ENCODE measurements at places on chromosomes 6 and 20. TPM values are rescaled to one million over a fixed set of nuclear protein-coding genes. Genes with fewer than 3 reads are reported as not detected.

DNA sequence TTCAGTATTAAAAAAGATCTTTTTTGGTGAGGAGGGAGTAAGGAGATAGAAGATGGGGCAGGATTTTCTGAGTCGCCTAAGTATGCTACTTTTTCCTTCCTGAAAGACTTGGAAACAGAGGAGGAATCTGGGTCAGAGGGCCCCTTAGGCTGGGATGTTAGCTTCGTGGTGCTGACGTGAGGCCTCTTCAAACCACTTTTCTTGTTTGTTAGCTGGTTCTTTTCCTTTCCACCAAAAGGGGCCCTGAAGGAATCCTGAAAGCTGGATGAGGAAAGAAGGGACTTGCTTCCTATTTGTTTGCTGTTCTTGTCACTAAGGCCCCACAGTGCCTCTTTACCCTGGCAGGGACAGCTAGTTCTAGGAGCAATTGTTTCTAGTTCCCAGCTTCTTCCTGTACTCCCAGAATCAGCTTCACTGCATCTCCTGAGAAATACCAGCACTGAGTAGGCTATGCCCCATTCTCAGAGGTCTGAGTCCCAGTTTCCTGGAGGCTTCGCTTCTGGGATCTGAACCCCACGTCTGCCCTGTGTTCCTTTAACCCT lies 2.2 kb upstream of the IL20RA start:
- peaks cover 27% of the 10 kb centered on the region for H3K4me1 ChIP-seq
- H3K36me3 ChIP-seq, result no peaks in the 10 kb centered on the region
- DNase-seq, result peak; percentile 55
- peaks cover 32% of the 10 kb centered on the region for H3K27me3 ChIP-seq
- H3K4me3 ChIP-seq, result no peak overlapping the region

GRCh38 chr6:3911614-3912336 lies 62.6 kb downstream of the FAM50B start:
- H3K27me3 ChIP-seq, result no peaks in the 10 kb centered on the region
- peaks cover 25% of the 10 kb centered on the region for H3K4me1 ChIP-seq
- H3K4me3 ChIP-seq, result no peak overlapping the region
- H3K36me3 ChIP-seq, result no peaks in the 10 kb centered on the region
- peak overlapping the region; percentile 3 for H3K27ac ChIP-seq
- no peak for DNase-seq

DNA sequence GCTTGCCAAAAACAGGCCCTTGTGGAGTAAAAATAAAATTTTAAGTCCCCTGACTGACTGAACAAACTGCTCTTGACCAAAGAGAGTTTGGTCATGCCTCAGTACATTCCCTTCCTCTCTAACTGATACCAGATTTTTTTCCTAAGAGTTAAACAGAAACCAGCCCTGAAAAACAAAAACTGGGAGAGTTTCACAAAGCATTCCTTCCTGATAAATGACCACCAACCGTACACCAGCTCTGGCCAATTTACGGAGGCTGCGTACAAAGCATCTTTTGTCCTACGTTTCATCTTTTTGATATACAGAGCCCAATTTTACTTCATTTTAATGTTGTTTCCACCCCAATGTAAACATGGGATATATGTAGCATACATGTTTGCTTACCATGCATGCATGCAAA lies 477.4 kb upstream of the HTR1E start:
- H3K4me1 ChIP-seq, result no peaks in the 10 kb centered on the region
- DNase-seq, result no peak
- H3K27ac ChIP-seq, result no peak overlapping the region
- H3K4me3 ChIP-seq, result no peak overlapping the region
- no peaks in the 10 kb centered on the region for H3K27me3 ChIP-seq

- peaks cover 4% of the 10 kb centered on the region for H3K4me1 ChIP-seq
- H3K36me3 ChIP-seq, result no peaks in the 10 kb centered on the region
- H3K27me3 ChIP-seq, result no peaks in the 10 kb centered on the region
- peak; percentile 45 for DNase-seq
- no peak overlapping the region for H3K4me3 ChIP-seq
- H3K27ac ChIP-seq, result no peak overlapping the region
Measured at GRCh38 chr20:48198929-48199451, 413.7 kb upstream of the SULF2 start.

PAX1 gene
- total RNA-seq, result not detected

DNA sequence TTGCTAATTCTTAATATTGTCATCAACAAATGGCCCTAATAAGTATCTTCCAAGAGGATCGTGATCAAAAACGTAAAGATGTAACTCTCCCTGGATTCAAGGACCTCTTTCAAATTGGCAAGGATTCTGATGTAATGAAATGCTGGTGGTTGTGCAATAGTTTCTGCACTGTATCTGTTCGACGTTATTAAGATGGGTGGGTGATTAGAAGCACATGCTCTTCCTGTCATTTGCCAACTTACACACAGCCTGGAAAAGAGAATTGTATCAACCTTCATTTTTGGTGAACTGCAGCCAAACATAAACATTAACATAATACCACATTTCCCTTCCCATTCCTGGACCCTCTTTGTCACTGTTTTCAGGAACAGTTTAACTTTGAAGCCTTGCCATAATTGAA lies 9.8 kb downstream of the FOXQ1 start:
- DNase-seq, result no peak
- no peaks in the 10 kb centered on the region for H3K36me3 ChIP-seq
- H3K27ac ChIP-seq, result no peak overlapping the region
- H3K4me1 ChIP-seq, result no peaks in the 10 kb centered on the region

HELZ2 gene
- total RNA-seq, result 14.3 TPM

SLC17A2 gene
- not detected for total RNA-seq

- H3K27ac ChIP-seq, result no peak overlapping the region
- H3K4me3 ChIP-seq, result no peak overlapping the region
- H3K27me3 ChIP-seq, result no peaks in the 10 kb centered on the region
- no peak for DNase-seq
Measured at GRCh38 chr20:48360342-48360975, 467.3 kb downstream of the PREX1 start.

GRCh38 chr6:139881236-139881635 lies 506.8 kb upstream of the CITED2 start:
- H3K36me3 ChIP-seq, result no peaks in the 10 kb centered on the region
- H3K4me3 ChIP-seq, result no peak overlapping the region
- H3K4me1 ChIP-seq, result peaks cover 26% of the 10 kb centered on the region
- H3K27ac ChIP-seq, result no peak overlapping the region
- H3K27me3 ChIP-seq, result no peaks in the 10 kb centered on the region

FKBP1C gene
- 0.46 TPM for total RNA-seq

SLC35F1 gene
- total RNA-seq, result 23.1 TPM

DNA sequence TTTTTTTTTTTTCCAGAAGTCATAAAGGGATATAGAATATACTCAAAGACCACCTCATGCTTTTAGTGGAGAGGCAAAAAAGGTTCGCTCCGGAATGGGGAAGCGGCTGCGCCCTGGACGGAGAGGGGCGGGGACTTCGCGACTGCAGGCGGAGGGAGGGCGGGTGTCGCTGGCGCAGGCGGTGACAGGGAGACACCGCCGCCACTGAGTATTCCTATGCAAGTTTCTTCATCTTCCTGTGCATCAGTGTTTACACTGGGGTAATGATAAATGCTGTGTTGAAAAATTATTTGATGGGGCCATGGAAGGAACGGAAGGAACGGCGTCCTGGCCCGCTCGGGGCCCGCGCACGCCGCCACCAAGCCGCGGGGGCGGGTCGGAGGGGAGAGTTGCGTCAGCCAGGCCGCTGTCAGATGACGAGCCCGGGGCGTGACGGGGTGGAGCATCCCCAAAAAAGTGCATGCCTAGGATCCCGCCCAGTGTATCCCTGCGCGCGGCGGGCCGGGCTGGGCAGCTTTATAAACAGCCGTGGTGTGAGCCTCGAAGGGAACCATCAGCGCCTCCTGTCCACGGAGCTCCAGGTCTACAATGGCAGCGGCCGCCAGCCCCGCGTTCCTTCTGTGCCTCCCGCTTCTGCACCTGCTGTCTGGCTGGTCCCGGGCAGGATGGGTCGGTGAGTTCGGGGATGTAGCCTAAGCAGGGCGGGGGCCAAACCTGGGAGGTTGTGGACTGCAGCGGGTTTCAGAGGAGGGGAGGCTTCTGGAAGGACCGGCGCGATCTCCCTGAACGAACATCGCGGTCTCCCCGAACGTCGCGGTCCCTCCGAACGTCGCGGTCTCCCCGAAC lies at the start of gene ULBP1:
TSS of gene ULBP1 (plus strand) at position 482 of the 846 bp plus-strand sequence. CDS start at position 589, 107 bp downstream.
- DNase-seq, result peak; percentile 51
- peaks cover 100% of the 10 kb centered on the region for H3K27me3 ChIP-seq
- H3K36me3 ChIP-seq, result no peaks in the 10 kb centered on the region
- no peak within 1 kb of the TSS for H3K27ac ChIP-seq
- peaks cover 4% of the 10 kb centered on the region for H3K4me1 ChIP-seq

DNA sequence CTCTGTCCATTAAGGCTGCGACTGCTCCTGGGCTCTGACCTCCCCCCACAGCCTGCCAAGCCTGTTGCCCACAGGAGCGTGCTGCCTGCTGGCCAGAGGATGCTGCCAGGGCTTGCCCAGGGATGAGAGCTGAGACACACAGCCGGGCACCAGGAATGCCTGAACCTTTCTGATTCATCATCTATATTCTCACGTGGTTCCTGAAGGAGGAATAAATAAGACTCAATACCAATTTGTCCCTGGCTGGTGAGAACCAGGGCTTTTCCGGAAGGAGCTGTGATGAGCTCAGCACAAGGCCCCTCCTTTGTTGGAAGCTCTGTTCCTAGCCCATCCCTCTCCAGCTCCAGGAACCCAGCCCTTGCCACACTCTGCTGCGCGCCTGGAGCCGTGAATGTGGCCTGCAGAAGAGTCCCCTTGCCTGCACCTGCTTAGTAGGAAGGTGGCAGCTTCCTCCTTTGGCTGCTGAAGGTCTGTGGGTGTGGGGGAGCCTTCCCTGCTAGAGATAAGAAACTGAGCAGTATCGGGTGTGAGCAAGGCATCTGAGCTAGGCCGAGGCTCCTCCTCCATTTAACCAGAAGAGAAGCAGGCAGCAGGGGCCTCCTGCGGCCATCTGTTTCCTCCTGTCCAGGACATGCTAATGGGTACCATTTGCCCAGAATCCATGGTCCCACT lies 37.9 kb downstream of the SYNDIG1 start:
- no peak for DNase-seq
- peaks cover 28% of the 10 kb centered on the region for H3K4me1 ChIP-seq
- no peaks in the 10 kb centered on the region for H3K27me3 ChIP-seq
- no peaks in the 10 kb centered on the region for H3K36me3 ChIP-seq
- no peak overlapping the region for H3K27ac ChIP-seq

DNA sequence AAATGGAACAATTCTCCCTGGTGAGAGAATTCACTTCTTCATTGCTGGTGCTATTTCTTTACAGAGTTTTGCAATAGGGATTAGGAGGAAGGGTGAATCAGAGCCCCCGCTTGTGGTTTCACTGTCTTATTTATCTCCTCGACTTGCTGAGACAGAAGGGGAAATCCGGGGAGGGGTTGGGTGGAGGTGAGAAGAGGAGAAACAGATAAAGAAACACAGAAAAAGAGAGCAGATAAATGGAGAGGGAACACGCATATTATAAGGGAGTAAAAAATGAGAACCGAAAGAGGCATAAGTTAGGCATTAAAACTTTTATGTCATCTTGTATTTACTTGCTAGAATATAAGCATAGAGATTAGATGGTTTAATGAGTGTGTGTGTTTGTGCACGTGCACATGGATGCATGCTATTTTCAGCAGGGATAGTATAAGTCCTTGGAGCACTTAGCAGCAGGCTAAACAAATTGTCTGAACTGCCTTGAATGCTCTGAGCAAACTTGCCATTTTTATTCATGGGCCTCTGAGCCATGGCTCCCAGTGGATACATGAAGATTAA lies 105.0 kb downstream of the OLIG3 start:
- H3K27me3 ChIP-seq, result peaks cover 4% of the 10 kb centered on the region
- no peak for DNase-seq
- no peak overlapping the region for H3K4me3 ChIP-seq

DNA sequence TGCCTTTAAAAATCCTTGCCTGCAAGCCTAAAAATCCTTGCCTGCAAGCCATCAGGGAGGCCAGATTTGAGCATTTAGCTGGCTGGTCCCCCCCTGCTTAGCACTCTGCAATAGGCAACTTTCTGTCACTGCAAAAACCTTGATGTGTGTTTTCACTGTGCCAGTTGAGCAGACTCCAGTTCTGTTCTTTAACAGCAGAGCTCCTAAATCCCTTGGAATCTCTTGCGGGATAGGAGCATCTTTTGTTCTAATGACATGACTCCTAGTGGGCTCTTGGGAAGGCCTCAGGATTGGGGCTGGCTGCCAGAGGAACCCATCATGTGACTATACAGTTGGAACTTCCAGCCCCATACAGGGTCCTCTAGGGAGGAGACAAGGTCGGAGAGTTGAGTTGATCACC lies 50.4 kb downstream of the FAM184A start:
- no peak overlapping the region for H3K27ac ChIP-seq
- H3K4me3 ChIP-seq, result no peak overlapping the region
- no peak for DNase-seq
- no peaks in the 10 kb centered on the region for H3K36me3 ChIP-seq
- H3K27me3 ChIP-seq, result no peaks in the 10 kb centered on the region

BTN1A1 gene
- not detected for total RNA-seq

DNA sequence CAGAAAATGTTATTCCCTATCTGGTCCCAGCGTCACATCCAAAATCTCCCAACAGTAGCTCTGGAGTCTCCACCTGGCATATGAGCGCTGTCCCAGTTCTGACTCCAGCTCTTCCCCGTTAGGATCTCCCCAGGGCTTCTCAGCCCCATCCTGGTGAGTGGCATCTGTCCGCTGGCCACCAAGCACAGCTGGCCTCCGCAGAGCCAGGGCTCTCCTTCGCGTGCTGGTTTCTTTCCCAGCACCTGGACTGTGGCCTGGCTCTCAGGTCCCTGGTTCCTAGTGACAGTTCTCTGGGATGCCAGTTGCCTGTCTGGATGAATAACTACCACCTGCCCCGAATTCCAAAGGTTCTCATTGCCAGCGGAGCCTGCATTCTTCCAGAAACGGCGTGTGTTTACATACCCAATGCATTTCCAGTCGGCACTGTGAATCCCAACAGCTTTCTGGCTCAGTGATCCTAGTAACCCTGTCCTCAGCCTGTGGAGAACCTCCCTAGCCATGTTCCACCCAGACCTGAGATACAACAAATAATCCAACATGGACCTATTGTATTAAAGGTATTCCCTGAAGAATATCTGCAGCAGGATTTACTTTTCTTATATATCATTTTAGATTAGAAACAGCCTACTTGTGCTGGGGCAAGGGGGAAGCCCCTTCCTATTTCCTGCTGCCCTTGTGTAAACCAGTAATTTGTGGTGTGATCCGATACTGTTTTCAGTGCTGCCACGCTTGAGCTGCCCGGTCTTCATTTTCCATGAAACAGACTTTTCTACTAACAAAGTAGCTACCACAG lies 69.9 kb upstream of the PDE10A start:
- peaks cover 4% of the 10 kb centered on the region for H3K27me3 ChIP-seq
- no peaks in the 10 kb centered on the region for H3K4me1 ChIP-seq
- no peaks in the 10 kb centered on the region for H3K36me3 ChIP-seq
- no peak overlapping the region for H3K27ac ChIP-seq
- no peak for DNase-seq

Measured in cardiac muscle cell (in vitro differentiated cells and primary cell).